ENCODE measurements at places on chromosomes 1 and 21.

- DNase-seq: no peak
These were observed 176.0 kb downstream of the RERE start for GRCh38 chr1:8641377-8641997.

- no peak for DNase-seq
These were observed 61.0 kb downstream of the MATN1 start for GRCh38 chr1:30662291-30662840.

DNA sequence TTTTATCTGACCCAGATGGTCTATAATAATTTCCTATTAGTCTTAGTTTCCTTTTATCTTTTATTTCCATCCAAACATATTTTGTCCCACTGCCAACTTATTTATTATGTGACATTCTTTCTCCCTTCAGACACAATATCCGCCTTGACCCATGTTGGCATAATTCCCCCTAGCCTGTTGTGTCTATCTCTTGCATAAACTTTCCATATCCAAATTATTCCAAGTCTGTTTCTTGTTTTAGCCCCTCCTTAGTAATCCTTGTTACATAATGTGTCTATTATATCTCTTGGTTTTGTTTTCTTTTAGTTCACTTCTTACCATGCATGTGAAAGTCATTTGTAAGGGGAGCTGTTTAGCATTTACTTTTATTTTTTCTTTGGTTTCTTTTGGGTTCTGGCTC lies 81.6 kb upstream of the CACHD1 start:
- no peak for DNase-seq

DNA sequence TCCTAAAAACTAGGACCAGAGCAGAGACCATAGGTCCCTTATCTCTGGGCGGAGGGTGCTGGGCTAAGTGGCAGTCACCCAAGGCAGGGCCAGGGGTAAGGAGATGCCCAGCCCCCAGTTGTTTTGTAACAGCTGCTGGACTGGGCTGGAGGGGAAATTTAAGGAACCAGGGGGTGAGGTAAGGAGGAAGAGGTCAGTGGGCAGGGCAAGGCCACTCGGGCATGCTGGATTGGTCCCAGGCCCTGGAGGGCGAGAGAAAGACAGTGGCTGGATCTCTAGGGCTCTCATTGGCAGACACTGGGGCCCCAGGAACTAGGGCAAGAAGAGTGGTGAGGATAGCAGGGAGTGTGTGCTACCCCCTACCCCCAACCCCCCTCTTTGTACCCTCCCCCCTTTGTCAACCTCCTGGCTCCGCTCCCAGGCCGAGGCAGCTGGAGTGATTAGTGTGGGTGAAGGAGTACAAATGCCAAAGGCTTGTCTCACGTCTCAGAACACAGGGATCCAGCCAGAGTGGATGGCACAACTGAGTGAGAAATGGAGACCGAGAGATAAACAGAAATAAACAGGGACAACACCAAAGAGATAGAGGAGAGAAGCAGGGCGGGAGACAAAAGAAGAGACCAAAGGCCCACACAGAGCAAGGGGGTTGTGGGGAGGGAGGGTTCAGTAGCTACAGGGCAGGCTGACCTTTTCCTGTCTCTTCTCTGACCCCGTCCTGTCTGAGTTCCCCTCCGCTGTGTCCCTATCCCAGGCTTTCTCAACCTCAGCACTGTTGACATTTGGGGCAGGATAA lies 20.5 kb upstream of the THRAP3 start:
- DNase-seq: peak; percentile 71

DNA sequence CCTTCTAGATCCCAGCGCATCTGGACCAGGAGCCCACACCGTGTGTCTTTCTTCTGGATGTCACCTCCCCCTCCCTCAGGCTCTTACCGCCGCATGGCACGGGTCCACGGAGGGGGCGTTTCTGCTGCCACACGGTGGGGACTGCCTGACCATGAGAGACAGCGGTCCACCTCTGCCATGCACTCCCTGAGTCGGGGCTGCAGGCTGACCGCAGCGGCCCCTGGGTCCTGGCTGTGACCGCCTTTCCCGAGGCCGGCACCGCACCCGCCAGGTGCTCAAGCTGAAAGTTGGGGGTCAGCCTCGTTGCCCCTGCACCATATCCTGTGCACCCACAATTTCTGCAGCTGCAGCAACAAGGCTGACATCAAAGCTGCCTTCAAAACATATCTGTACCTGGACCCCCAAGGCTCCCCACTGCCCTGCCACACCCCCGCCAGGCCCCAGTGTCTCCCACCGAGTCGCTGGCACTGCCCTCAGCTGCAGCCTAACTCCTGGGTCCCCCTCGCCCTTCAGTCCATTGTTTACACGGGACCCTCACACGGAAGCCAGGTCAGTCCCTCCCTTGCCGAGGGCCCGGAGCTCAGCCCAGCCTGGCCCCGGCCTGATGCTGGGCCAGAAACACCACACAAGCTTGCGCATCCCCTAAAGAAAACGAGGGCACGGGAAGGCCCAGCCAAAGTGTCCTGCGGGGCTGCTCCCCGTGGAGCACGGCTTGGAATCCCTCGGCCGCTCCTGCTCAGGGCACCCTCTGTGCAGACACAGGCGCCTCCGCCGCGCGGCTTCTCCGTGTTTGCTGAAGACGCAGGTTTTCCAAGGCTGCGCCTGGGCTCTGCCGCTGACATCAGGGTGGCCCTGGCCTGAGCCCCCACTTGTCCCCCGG lies 51.9 kb downstream of the MORN1 start:
- peak; percentile 42 for DNase-seq

GRCh38 chr1:90778486-90778885 lies 61.4 kb upstream of the BARHL2 start:
- no peak for DNase-seq

DNA sequence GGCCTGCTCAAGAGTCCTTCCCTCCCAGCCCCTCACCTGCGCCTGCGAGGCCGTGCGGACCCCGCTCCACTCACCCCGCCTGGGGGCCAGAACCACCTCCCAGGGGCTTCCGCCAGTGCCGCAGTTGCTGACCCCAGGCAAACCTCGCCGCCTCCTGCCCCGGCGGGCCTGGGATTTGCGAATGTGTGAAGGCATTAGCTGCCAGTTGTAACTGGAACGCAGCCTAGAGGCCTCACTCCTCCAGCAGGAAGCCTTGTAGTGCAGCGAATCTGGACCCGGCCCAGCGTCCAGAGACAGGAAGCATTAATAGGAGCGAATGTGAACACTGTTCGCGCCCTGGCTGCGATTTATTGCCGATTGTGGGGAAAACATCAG lies 140.9 kb upstream of the ARHGEF16 start:
- DNase-seq: peak; percentile 96

DNA sequence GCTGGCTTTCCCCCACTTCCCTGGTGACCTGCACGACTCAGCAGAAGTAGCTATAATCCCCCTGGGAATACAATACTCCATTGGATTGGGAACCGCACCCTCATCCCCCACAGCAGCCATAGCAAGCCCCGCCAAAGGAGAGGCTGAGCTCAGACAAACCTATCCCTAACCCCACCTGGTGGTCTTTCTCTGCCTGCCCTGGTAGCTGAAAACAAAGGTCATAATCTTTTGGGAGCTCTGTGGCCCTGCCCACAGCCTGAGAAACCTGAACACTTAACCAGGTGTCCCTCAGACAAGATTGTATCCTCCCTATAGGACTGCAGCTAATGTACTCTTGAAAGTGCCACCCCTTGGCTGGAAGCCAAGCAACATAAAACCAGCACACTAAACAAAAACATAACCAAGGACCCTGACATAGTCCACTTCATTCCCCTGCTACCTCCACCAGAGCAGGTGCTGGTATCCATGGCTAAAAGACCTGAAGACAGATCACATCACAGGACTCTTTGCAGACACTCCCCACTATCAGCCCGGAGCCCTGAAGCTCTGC lies 71.6 kb upstream of the RUNX1 start:
- no peak for DNase-seq

DNA sequence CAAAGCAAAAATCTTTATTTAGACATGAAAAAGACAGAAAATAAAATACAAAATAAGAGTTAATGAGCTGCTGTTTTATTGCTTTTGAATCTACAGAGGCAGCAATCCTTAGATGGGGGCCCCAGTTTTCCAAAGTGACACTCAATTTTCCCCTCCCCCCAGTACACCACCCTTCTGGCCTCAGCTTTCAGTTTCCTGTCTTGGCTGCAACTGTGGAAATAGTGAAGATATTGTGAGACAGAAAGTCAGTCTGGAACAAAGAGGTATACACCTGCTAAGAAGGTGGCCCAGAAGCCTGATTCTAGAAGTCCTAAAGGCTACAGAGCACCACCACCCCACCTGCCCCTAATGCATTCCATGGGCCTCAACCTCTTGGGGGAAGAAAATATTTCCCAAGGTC lies 1.1 kb upstream of the MTMR11 start:
- DNase-seq: no peak

GRCh38 chr1:175186433-175187160 lies 6.0 kb downstream of the KIAA0040 start:
- DNase-seq: no peak

- DNase-seq: no peak
These were observed 42.6 kb downstream of the CACNA1S start for GRCh38 chr1:201069636-201070035.

DNA sequence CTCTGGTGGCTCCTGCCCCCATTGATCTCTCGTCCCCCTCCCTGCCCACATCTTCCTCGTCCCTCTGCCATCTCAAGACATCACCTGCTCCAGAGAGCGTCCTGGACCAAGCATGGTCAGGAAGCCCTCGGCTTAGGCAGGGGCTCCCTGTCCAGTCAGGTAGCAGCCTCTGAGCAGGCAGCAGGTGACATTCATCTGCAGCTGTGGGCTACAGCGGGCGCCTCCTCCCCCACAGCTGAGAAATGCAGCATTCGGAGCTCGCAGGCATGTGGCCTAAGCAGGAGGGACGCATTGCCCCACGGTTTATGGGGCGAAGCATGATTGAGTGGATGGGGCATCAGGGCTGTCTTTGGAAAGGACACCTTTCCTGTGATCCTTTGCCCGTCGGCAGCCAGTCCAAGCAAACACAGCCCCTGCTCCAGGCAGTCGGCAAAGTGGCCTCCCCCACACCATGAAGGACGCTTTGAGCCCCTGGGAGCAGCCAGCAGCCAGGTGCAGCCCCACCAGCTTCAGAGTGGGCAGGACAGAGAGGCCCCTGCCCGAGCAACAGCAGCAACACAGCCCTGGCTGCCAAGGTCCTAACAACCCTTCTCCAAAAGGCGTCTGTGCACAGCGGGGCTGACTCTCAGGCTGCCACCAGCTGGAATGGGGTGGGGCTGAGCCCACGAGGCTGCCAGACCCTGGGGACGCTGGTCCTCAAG lies 234.1 kb upstream of the VAMP3 start:
- no peak for DNase-seq

- DNase-seq: no peak
These were observed 28.7 kb downstream of the RCSD1 start for GRCh38 chr1:167658574-167659328.

DNA sequence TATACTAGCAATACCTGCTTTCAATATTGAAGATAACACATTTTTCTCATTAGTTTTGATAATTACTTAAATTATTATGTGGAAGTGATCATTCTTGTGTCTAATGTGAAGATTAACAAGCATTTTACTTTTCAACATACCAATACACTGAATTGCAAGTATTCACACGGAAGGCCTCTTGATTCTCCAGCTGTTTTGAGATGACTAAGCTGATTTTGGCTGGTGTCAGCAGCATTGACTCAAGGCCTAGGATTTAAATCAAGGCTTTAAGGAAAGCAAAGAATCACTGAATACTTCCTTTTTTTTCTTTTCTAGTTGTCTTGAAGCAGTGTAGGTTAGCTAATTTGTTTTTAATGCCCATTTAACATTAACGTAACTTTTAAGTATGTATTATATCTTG lies 373.7 kb downstream of the SRGAP2C start:
- DNase-seq: no peak

- no peak for DNase-seq
These were observed 477.1 kb downstream of the LMO4 start for GRCh38 chr1:87805666-87806378.

GRCh38 chr1:81662913-81663526 lies 137.7 kb upstream of the ADGRL2 start:
- no peak for DNase-seq

DNA sequence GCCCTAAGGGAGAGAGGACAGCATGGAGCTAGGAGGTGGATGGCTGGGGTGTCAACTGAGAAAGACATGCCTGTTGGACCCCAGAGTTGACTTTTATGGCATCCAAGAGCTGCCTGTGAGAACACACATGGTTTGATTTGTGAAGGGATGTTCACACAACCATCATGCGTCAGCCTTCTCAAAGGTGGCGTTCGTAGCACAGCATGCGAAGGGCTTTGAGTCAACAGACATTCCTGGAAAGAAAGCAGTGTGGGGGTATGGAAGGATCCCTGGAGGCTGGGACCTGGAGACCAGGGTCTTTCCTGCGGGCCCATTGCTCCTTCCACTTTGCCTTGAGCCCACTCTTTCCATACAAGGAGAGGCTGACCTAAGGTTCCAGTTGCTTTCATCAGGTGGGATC lies 6.4 kb upstream of the WNT3A start:
- DNase-seq: no peak

DNA sequence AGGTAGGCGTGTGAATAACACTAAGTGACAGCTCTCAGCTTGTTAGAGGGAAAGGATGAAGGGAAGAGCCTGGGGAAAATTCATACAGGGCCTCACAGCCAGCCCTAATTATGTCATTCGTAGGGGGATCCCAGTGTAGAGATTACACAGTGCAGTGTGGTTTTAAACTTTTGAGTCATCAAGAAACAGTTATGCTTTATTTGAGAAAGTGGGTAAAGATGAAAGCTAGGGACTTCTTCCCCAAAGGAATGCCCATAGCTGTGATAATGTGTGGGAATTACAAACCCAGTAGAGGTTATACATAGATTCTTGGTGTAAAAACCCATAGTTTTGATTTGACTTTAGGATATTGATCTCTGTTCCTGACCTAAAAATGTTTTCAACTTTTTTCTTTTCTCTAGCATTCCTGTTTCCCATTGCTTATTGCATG lies 1.9 kb downstream of the TTF2 start:
- DNase-seq: no peak

- peak; percentile 42 for DNase-seq
These were observed 11.0 kb downstream of the DLGAP3 start for GRCh38 chr1:34918386-34918976.

GRCh38 chr1:96039910-96040309 lies 681.7 kb upstream of the PTBP2 start:
- no peak for DNase-seq

DNA sequence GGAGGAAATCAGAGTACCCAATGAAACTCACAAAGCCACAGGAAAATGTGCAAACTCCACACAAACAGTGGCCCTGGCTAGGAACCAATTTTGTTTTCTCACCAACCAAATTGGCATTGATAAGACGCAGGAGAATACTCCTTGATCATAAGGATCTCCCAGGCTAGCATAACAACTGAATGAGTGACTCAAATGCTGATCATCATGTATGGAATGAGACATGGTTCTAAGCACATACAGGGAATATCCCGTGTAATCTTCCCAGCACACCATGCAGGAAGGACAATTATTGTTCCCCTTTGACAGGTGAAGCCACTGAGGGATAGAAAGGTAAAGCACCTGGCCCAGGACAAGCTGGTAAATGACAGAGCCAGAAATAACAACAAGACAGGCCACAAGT lies 180.0 kb upstream of the DUSP10 start:
- DNase-seq: no peak

- no peak for DNase-seq
These were observed 19.4 kb upstream of the CLIC6 start for GRCh38 chr21:34649400-34649799.

Measured in right cardiac atrium (tissue), 5 donors.